Fibroblast of lung (primary cell): ENCODE measurements at places on chromosomes 2 and 18.

- DNase-seq = no peak
Observed at GRCh38 chr2:162211732-162212131, 31.5 kb downstream of the FAP start.

DNA sequence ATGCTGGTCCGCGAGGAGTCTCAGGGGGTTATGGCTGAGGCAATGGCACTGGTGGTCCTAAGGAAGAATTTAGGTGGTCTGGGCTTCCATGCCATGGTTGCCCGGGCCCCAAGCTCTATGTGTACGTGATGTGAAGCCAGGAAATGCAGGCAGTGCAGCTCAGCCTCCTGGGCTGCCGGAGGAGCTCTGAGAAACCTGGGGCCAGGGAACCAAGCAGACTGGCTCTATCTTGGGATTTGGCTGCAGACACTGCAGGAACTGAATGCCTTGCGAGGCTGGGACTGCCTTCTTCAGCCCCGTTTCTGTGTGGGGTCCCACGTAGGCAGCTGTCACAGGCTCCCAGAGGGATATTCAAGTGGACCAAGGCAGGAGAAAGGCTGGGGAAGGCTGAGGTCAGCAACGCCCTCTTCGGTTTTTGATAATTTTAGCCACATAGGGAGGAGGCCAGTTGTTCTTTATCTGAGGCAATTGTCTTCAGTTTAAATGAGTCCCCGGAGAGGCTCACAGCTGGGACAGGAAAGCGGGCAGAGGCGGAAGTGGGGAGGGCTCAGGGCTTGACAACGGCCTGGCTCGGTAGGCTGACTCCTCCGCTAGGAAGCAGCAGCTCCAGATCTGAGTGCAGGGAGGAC lies 77.7 kb downstream of the RHOB start:
- no peak for DNase-seq

DNA sequence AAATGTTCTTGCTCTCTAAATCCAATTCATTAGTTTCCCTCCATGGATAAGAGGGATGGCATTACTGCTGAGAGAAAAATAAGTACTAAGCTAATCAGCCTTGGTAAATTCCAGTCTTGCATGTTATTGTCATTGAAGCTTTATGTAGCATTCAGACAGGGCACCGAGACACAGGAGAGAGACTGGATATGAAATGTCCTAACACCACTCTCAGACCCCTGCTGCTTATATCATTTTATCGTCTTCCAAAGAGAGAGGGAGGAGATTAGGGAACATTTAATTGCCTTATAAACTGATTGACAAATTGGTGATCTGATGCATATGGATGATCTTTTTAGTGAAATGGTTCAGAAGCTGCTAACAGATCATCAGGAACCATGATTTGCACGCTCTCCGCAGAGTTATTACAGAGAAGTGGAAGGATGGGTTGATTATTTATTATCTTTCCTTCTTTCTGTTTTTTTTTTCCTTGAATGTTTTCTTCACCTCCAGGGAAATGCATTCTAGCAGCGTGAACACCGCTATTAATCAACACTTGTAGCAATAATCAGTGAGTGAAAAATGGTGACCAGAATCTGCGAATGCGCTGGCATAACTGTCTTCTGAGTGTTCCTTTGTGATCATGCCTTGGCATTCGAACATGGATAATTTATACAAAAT lies 150.7 kb upstream of the NRP2 start:
- no peak for DNase-seq

GRCh38 chr2:11389551-11390398 lies 45.3 kb upstream of the ROCK2 start:
- DNase-seq = peak; percentile 79

- DNase-seq = no peak
Observed at GRCh38 chr2:120826260-120826648, 90.6 kb downstream of the GLI2 start.

DNA sequence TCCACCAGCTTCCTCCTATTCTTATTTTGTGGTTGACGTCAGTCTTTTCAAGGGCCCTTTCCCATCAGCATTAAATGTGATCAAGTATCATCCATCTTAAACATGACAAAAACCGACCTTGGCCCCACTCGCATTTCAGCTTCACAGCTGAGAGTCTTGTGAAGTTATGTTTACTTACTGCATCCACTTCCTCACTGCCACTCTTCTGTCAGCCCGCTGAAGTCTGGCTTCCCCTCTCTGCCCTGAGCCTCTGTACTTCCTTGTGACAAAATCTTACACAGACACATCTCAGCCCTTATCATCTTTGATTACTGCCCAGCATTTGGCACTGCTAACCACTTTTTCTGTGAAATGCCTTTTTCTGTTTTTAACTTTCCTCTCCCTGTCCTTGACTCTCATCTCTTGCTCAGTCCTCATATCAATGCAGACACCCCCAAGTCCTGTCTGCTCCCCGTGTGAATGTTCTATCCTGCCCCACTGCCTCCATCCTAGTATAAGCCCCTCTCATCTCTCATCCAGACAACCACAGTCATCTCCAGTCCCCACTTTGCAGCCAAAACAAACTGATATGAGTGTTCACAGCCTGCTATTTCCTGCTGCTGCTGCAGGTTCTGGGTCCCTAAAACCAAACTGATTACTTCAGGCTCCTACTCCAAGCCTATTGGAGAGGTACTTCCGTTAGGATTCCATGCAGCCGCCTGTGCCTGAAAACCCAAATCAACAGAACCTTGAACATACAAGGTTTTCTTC lies 31.4 kb downstream of the FOSL2 start:
- no peak for DNase-seq

DNA sequence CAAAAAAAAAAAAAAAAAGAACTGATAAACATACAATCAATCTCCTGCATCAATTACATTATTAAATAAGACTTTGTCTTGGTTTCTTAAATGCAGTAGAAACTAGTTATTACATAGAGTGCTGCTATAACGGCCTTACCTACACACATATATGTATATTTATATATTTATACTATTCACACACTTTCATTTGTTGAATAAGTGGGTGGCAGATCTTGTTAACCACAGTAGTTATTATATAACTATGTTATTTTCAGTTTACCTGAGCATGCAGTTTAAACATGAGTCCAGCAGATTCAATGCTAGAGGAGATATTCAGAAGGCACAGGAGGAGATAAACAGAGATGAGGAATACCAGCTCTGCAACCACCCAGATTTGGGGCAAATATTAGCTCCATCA lies 81.5 kb upstream of the CD226 start:
- DNase-seq = no peak

DNA sequence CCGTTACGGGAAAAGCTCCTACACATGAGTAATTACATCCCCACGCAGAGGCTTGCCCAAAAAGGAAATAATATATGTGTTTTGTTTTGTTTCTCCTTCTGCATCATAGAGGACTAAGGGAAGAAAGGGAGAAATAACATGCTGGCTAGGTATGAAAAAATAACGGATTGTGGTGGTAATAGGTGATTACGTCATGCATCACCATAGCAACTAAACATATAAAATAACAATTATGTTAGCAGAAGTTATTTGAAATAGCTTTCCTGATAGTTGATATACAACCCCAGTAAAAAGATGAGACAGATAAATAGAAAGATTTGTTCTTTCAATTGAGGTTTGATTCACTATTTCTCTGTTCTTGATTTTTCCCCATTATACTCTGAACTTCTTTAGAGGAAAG lies 518.0 kb downstream of the ZNF516 start:
- peak; percentile 2 for DNase-seq

GRCh38 chr18:54223568-54224241 lies 764 bp downstream of the MBD2 start:
- peak; percentile 92 for DNase-seq

- DNase-seq = peak; percentile 92
Observed at GRCh38 chr2:215831296-215831913, 181.9 kb downstream of the MREG start.

DNA sequence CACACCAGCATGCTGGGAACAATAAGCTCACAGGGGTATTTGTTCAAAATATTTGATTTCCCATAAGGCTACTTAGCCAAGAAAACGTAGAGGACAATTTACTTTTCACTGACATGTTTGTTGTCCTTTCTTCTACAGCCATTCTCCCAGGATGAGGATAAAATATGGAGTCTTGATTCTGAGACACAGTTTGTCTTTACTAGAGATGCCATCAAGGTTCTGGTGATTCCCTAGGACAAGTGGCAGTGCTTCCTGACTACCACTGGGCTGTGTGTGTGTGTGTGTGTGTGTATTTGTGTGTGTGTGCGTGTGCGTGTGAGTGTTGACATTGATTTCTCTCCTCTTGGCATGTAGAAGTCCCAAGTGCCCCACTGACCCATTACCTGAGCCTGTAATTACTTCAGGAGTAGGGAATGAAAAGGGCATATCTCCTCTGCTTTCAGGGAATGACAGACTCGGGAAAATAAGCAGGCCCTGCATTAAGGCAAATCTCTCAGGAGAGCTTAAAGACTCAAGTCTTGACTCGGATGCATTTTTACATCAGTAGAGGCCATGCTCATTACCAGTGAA lies 761.6 kb downstream of the DCC start:
- no peak for DNase-seq

GRCh38 chr18:69737851-69738250 lies 209.8 kb downstream of the CD226 start:
- DNase-seq = no peak
